ENCODE measurements at places on chromosomes 5 and 9.

- DNase-seq = no peak
Observed at GRCh38 chr5:169219351-169219750, 81.6 kb downstream of the SLIT3 start.

GRCh38 chr5:130067364-130067763 lies 163.1 kb downstream of the CHSY3 start:
- DNase-seq = no peak

DNA sequence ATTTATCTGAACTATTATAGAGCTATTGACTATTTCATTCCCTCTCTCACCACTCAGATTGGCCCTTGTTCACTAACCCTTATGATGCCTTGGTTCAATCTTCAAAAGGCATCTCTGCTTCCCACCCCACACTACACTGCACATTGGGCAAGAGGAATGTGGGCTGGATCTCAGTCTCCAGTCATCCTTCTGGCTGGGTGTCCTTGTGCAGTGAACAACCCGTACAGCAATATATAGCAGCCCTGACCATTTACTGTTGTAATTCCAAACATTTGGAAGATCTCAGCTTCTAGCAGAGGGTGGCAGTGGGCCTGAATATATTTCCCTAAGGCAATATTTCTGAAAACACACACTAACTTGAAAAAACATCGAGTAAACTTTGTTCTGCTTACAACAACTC lies 199.2 kb upstream of the GDNF start:
- DNase-seq = no peak

- DNase-seq = no peak
Observed at GRCh38 chr5:68795190-68795589, 298.6 kb upstream of the SLC30A5 start.

DNA sequence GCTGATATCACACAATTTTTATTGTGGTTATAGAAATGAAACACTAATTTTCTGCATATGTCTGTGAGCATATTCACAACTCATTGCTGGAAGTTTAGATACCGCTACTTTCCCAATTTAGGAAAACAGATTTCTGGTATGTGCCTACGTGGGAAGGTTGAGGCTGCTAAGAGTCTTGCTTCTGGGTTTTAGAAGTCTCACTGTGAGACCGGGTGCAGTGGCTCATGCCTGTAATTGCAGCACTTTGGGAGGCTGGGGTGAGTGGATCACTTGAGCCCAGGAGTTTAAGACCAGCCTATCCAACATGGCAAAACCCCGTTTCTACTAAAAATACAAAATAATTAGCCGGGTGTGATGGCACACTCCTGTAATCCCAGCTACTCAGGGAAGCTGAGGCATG lies 39.6 kb downstream of the UBAP1 start:
- no peak for DNase-seq

GRCh38 chr9:124392254-124392870 lies 22.9 kb downstream of the PSMB7 start:
- no peak for DNase-seq

- no peak for DNase-seq
Observed at GRCh38 chr9:130200038-130200849, 28.0 kb downstream of the NCS1 start.

DNA sequence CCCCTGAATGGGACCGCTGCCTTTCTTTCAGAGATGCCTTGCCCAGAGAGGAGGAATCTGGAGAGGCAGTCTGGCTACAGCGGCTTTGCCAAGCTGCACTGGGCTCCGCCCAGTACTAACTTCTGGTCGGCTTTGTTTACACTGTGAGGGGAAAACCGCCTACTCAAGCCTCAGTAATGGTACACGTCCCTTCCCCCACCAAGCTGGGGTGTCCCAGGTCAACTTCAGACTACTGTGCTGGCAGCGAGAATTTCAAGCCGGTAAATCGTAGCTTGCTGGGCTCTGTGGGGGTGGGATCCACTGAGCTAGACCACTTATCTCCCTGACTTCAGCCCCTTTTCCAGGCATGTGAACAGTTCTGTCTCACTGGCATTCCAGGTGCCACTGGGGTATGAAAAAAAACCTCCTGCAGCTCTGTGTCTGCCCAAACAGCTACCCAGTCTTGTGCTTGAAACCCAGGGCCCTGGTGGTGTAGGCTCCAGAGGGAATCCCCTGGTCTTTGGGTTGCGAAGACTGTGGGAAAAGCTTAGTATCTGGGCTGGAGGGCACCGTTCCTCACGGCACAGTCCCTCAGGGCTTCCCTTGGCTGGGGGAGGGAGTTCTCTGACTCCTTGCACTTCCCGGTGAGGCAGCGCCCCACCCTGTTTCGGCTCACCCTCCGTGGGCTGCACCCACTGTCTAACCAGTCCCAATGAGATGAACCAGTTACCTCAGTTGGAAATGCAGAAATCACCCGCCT lies 171.2 kb downstream of the CWC27 start:
- DNase-seq = no peak

DNA sequence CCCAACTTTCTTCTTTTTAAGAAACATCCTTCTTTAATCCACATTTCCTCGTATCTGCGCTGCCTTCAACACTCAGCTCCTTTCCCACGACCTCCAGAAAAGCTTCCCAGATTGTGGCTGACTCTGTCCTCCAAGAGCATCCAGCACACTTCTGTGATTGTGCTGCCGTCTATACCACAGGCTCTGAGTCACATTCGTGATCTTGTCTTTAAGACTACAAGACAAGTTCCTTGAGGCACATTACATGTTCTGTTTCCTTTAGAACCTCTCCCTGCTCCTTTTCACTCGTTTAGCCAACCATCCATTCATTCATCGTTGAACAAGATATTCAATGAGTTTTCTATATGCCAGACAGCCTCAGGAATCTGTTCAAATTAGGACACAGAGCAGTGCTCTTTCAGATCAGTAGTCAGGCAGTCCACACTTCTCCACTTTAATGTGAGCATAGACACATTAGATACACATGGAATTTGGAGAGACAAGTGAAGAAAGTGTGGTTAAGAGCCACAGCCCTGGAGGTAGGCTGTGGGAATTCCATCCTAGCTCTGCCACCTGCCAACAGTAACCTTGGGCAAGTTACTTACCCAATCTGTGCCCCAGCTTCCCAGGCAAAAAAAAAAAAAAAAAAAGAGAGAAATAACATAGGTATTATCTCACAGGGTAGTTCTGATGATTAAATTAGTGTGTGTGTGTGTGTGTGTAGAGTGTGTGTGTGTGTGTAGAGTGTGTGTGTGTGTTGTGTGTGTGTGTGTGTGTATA lies 18.9 kb downstream of the WHRN start:
- DNase-seq = no peak

GRCh38 chr5:2754581-2755075 lies 3.2 kb upstream of the IRX2 start:
- no peak for DNase-seq

DNA sequence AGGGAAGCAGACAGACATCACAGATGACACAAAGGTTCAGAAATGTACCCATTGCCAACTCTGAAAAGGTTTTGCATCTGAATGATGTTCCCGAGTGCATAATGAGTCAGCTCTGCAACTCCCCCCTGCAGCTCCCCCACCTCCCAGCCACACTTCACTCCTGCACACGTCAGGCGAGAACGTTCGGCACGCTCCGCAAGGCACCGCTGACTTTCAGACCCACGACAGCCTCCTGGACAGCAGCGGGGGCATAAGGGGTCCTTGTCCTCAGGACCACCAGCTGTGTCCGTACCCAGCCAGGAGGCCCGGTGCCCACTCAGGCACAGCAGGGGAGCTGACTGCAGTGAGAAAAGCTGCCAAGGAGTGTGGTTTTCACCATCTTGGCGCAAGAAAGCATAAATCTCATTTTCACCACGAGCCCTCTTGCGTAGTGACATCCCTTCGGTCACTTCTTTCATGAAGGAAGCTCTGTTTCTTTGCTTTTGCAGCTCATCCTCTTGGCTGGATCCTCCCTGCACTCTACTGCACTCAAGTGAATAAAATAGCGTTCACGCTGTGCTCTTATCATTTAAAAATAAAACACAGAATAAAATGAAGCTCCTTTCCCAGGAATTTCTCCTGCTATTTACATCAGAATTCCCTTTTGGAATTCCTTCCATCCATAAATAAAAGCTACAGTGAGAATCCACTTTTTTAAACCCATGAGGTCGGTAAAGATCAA lies 9.9 kb downstream of the GFPT2 start:
- no peak for DNase-seq

DNA sequence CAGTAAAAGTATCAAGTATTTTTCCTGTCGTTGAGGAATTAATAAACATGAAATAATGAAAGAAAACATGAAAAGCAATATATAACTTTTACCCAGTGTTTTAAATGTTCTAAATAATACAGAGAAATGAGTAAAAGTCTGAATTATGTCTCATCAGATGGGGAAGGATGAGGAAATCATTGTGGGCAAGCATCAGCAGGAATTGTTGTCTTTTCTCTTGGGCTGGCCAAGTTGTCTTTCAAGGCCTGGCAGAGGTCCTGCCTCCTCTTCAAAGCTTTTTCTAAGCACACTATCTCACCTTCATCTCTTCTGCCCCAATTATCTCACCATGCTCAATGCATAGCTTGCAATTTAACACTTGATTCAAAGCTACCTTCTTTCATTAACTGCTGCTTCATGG lies 41.9 kb downstream of the MOCS2 start:
- DNase-seq = no peak

GRCh38 chr9:125968714-125969374 lies 221.7 kb downstream of the PBX3 start:
- DNase-seq = no peak

GRCh38 chr9:17571825-17572224 lies 7.0 kb upstream of the SH3GL2 start:
- DNase-seq = no peak

DNA sequence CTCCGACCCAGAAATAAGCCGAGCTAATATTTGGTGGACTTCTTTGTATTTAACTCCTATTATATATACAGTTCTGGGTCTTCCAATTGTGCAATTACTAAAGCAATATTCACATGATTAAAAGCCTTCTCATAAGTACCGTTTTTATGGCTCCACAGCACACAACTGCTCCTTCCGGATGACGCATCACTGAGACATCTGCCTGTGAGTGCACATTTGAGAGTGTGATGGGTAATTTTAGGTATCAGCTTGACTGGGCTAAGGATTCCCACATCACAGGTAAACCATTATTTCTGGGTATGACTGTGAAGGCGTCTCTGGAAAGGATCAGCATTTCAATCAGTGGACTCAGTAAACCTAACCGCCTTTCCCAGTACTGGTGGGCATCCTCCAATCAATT lies 77.5 kb upstream of the SYK start:
- no peak for DNase-seq

- no peak for DNase-seq
Observed at GRCh38 chr5:26148569-26149107, 889.7 kb downstream of the CDH9 start.

- DNase-seq = no peak
Observed at GRCh38 chr5:10306806-10307205, 896 bp downstream of the CMBL start.

DNA sequence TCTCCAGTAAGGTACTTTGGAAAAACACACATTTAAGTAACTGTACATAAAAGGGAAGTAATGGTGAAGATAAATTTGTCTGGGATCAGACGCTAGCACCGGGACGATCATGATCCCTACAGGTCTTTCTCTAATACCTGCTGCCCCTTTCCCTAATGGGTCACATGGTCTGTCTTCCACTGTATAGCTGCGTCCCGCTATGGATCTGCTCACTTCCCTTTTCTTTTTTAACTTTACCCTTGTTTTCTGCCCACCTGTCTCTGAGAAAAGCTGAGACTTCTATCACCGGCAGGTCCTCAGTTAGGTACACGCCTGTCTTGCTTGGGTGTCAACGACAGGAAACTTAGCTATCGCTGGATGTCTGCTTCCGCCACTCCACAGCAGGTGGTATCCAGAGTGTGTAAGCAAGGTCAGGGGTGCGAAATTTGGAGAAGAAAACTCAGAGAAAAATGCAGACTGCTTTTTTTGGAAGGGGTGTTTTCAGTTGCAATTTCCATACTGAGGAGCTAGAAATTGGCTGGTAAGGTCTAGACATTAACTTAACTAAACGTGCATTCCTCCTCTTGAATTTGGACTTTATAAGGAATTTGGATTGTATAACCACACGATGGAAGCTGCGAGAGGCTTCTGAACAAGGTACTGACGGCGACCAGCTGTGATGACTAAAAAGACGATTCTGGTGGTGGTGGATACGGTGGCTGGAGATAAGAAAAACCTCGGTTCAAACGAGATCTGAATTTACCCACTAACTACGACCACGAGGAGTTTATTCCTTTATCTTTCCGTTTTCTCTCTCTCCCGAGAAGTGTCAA lies 1.1 kb upstream of the ICE1 start:
- no peak for DNase-seq

DNA sequence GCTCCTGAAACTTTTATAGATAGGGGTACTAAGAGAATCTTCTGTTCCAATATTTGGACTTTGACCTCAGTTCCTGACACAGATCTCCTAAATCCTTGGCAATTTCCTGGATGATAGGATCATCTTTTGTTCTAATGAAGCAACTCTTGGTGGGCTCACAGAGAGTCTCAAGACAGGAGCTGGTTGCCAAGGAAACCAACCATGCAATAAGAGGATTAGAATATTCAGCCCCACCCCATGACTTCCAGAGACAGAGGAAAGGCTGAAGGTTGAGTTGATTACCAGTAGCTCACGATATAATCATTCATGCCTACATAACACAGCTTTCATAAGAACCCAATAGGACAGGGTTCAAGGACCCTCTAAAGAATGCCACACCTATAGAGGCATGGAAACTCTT lies 2050.2 kb upstream of the CDH6 start:
- no peak for DNase-seq

- no peak for DNase-seq
Observed at GRCh38 chr5:149284501-149284900, 12.8 kb downstream of the AFAP1L1 start.

DNA sequence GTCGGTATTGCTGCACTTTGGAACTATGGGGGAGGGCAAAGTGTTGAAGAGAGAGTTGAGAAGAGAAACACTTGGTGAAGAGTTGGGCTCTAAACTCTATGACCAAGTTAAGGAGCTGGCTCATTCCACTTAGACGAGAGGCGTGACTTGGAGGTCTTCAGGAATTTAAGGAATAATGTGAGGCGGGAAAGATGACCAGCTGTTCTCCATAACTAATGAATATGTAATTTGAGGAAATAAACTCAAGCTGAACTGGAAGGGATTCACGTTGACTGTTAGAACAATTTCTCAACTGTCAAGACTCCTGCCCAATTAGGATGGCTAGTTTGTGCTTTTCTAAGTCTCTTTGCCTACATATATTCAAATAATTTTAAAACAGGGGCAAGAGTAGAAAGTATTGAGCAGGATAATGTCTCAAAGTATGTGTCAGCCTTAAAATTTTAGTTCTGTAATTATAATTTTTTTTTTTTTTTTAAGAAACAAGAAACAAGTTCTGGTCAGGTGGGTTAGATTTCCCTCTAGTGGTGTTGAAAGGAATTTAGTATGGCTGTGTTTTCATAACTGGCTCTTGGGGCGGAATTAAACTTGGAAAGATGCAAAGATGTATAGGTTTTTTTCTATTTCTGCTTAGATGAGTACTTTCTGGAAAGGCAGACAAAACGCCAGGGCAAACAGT lies 33.4 kb downstream of the TMEM252 start:
- DNase-seq = no peak

- no peak for DNase-seq
Observed at GRCh38 chr5:163540696-163541095, 35.3 kb downstream of the MAT2B start.

- DNase-seq = no peak
Observed at GRCh38 chr5:43358726-43359125, 45.5 kb upstream of the HMGCS1 start.

All from stimulated activated CD4-positive, alpha-beta T cell treated with anti-CD3 and anti-CD28 coated beads, Interleukin-12 subunit alpha, Interleukin-12 subunit beta, amount 100 ng/mL, for 24 hours (primary cell).